ENCODE measurements at places on chromosomes 2 and 18.

DNA sequence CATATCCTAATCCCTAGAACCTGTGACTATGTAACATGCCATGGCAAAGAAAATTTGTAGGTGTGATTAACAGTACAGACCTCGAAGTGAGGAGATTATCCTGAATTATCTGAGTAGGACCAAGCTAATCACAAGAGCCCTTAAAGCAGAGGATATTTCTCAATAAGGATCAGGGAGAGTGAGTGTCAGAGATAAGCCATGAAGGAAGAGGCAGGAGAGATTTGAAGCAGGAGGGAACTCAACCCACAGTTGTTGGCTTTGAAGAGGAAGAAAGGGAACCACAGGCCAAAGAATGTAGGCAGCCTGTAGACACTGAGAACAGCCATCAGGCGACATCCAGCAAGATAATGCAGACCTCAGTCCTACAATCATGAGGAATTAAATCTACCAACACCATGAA lies 229.3 kb downstream of the NBAS start:
- no peak for DNase-seq

- DNase-seq = no peak
These were observed 47.6 kb downstream of the LIPG start for GRCh38 chr18:49609256-49610021.

DNA sequence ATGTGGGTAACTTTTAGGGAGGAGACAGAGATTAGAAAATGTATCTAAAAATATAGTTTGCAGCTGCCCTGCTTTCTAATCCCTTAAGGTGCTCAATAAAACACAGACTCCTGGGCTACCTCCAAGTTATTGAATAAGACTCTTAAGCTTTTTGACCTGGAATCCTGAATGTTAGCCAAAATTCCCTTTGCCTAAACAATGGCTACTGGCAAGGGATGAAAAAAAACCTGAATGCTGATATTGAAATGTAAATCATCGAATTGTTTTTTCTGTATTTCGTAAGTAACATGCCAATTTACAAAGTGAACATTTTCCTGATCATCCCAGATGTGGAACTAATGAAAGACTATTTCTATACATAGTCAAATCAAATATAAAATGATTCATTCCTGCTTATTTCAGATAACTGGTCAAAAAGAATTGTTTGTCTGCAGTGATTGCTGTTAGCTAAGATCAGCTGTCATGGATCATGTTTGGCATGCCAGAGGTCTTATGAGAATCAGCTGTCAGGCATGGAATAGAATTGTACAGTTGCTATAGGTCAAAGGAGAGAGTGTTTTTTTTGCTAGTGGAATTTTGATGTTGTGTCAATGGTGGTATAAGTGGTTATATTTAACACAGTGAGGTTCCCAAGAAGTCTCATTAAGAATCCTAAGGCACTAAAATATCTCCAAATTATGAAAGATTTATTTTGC lies 363.6 kb upstream of the CWC22 start:
- no peak for DNase-seq

DNA sequence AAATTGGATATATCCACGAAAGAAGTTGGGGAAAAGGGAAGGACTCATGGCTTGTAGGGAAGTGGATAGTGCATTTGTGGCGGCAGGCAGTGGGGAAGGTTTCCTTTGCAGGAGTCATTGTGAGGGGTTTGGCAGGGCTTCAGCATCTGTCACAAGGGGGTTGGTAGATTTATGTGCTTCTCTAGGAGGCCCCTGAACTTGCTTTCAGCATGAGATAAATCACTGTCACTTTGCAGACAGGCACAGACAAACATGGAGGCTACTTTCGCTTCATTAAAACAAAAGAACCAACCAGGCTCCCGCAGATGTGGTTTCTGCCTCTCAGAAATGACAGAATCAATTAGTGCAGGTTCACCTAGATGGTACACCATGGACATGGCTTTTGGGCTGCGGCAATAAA lies 340.7 kb downstream of the TGIF1 start:
- DNase-seq = no peak

- no peak for DNase-seq
These were observed 349.9 kb upstream of the MEIS1 start for GRCh38 chr2:66084948-66085590.

- DNase-seq = no peak
These were observed 86.0 kb upstream of the BARD1 start for GRCh38 chr2:214895469-214895868.

DNA sequence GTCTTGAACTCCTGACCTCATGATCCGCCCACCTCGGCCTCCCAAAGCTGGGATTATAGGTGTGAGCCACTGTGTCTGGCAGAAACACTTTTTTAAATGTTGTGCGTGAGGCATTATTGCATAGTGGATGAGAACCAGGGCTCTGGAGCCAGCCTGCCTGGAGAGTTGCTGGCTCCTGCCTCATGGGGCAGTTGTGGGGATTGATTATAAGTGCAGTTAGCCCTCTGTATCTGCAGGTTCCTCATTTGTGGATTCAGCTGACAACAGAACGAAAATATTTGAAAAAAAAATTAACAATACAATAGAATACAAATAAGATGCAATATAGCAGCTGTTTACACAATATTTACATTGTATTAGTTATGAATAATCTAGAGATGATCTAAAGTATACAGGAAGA lies 129.4 kb upstream of the EML6 start:
- no peak for DNase-seq

DNA sequence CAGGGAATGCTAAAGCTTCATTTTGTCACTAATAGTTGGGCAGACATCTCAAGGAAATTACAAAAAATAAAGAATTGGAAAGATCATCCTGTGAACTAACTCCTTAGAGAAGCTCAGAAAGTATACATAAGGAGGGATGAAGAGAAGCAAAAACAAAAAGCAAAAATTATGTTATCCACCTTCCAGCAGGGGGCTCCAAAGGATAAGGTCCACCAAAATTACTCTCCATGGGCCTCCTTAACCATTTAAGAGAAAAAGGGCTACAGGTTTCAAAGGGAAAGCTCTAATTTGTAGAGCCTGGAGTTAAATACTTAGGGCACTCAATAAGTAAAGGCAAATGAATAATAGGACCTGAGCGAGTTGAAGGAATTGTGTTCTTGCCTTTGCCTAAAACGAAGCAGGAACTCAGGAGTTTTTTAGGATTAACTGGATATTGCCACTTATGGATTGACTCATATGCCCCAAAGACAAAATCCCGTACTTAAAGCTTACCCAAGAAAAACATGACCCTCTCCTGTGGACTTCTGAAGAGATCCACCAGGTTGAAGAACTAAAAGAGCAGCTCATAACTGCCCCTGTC lies 1167.9 kb downstream of the DSC3 start:
- DNase-seq = no peak

DNA sequence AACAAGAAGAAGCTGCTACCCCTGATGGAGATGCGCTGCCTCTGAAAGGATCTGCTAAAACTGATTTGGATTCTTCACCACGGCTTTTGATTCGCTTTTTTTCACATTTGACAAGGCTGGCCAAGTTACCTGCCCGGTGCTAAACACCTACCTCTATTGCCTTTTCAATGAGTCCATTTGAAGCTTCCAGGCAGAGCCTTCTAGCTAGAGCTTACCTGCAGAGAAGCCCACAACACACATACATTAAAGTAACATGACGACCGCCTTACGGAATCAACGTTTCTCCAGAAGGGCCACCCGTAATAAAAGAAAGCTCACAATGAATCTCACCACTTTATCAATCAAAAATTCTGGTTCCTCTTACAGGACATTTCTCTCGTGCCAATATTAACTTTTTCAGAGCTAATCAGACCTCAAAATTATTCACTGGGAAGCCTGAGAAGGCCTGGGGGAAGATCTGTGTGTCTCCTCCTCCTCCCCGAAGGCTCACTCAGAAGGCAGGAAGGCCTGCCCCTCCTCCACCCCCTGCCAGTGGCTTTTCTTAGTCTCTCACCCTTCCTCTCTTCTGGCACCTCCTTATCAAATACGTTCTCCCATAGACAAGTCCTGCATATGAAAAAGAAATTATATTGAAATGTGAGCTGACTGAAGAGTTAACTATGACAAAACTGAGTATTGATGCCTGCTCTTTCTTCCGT lies 171.0 kb downstream of the DNER start:
- no peak for DNase-seq

GRCh38 chr2:185857691-185858090 lies 119.1 kb downstream of the FSIP2 start:
- DNase-seq = no peak

- DNase-seq = no peak
These were observed 99.0 kb downstream of the DYSF start for GRCh38 chr2:71552356-71552755.

- no peak for DNase-seq
These were observed 20.1 kb downstream of the DYSF start for GRCh38 chr2:71473346-71474031.

DNA sequence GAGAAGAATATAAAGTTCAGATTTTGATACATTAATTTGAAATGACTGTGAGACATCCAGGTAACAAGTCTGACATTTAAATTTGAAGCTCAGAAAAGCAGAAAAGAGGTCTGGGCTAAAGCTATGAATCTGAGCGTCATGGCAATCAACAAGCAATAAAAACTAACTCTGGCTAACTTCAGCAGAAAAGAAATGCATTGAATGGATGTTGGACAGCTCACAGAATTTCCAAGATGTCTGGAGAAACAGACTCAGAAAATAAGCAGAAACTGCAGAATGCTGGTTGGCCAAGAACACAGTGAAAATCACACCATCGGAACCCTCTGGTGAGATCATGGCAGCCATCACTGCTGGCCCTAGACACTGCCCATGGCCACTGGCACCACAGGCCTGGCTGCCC lies 366.6 kb downstream of the METTL4 start:
- no peak for DNase-seq

- no peak for DNase-seq
These were observed 209.7 kb upstream of the EPAS1 start for GRCh38 chr2:46087492-46087891.

- no peak for DNase-seq
These were observed 18.9 kb downstream of the SLC39A10 start for GRCh38 chr2:195675783-195676427.

DNA sequence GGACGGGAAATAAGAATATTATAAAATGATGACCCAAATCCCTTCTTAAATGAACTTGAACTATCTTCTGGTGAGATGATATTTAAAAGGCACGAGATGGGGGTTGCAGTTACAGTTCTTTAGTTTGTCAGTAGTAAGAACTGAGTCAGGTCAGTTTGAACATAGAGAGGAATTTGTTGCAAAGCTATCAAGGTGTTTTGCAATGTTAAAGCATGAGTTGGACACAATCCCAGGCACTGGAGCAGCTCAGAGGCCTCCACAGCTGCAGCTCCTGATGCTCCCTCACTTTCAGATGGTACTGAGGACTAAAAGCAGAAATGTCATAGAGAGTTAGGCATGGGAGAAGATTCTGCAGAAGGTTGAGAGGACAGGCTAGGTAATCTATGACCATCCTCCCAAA lies 236.0 kb downstream of the BCL2 start:
- DNase-seq = no peak

GRCh38 chr18:10453806-10454680 lies at the start of gene APCDD1:
Gene APCDD1 (plus strand): TSS chr18:10454635. CDS start chr18:10454982, 347 bp downstream.
- DNase-seq = no peak

DNA sequence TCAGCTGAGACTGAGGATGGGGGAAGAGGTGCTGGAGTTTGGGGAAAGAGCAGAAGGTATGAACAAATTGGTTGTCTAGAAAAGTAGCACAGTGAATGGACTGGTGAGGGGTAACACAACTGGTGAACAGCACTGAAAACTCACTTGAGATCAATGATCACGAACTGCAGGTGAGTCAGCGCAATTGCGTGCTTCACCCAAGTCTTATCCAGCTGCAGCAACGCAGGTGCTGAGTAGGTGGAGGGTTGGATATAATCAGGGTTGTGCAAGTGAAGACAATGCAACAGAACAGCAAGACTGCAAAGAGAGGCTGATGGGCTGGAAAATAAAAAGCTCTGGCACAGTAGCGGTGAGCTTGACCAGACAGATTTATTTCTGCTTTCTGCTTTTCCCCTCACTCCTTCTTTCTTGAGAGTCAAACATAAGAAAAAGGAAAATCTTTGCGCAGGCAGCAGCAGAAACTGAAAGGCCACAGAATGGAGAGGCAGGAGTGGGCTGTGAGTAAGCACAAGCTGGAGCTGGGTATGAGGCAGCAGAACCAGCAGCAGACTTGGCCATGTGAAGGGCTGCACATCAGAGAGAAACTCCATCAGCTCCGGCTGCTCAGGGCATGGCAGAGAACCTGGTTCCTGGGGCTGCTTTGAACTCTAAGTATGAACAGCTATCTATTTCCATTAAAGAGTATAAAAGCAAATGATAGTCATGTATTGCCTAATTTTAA lies 99.4 kb upstream of the ARL5A start:
- no peak for DNase-seq

GRCh38 chr2:217988014-217988839 lies 14.6 kb downstream of the TNS1 start:
- DNase-seq = peak; percentile 58

GRCh38 chr2:160241251-160242137 lies 41.4 kb upstream of the ITGB6 start:
- DNase-seq = no peak

DNA sequence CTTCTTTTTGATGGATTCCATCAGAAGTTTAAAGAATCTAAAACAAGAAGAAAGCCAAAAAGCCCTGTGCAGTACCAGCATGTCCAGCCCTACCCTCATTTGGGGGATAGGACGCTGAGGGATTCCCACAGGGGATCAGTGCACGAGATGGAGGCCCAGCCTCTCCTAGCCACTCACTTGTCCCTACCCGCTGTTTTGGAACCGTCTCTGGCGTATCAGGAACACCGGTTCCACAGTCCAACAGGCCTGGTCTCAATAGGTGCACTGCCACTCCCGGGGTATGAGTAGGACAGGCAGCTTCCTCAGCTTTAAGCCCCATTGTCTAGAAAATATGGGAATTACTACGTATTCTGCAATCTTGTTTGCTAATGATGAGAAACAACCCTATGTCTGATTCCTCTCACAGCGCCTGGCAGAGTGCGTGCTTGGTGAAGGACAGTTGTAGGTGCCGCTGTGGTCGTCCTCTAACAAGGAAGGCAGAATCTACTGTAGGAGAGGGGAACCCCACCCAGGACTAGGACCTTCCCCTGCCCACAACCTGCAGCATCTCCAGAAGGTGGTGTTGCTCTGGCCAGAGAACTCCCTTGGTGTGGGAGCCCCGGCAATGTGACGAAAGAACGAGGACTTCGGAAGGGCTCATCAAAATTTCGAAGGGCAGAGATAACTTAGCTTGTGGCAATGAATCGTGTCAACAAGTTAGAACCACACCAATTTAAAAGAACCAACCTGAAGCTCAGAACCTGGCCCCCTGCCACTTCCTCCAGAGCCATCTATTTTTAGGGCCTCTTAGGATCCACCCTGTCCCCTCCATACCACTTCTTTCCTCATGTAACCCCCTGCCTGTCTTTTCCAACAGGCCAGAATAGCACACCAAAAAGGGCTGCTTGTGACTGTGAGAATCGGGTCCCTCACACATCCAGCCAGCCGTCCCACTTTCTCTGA lies 71.7 kb downstream of the POLR1A start:
- no peak for DNase-seq

- peak; percentile 14 for DNase-seq
These were observed 21.6 kb downstream of the MERTK start for GRCh38 chr2:111919794-111920608.

- no peak for DNase-seq
These were observed 414.9 kb downstream of the CDH2 start for GRCh38 chr18:27762054-27762453.

GRCh38 chr2:239380831-239381708 lies 19.8 kb downstream of the HDAC4 start:
- peak; percentile 79 for DNase-seq

GRCh38 chr2:171651667-171652415 lies 35.4 kb upstream of the DYNC1I2 start:
- no peak for DNase-seq
